ENCODE measurements at places on chromosomes 7 and 10.

DNA sequence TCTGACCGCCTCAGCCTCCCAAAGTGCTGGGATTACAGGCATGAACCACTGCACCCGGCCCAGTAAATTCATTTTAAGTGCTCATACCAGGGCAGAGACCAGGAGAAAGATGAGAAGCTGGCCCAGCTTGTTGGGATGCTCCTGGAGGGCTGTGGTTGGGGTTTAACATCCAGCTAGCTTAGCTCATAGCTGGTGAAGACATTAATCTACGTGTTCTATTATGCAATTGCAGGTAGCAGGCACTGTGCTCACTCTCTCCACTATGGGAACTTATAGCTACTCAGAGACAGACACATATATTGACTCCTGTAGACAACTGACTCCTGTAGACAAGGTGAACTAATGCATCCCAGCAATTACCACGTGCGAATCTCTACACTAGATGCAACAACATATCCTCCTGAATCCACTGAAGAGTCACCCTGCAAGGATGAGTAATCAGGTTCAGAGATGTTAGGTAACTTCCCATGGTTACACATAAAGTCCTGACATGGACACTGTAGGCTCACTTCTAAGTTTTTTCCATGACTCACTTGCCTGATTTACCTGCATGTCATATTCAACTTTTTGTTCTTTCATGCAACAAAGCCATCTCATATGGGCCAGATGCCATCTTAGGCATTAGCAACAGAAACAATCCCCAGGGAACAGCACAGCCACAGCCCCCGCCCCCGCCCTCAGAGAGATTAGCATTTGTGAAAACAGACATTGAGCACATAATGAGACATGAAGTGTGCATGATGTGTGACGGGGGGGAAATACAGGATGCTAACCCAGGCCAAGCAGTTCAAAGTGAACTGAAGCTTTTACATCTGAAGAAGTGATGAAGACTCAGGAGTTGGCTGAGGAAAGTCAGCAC is 37.2 kb downstream of the ERLIN1 start:
- peak; percentile 6 for DNase-seq

DNA sequence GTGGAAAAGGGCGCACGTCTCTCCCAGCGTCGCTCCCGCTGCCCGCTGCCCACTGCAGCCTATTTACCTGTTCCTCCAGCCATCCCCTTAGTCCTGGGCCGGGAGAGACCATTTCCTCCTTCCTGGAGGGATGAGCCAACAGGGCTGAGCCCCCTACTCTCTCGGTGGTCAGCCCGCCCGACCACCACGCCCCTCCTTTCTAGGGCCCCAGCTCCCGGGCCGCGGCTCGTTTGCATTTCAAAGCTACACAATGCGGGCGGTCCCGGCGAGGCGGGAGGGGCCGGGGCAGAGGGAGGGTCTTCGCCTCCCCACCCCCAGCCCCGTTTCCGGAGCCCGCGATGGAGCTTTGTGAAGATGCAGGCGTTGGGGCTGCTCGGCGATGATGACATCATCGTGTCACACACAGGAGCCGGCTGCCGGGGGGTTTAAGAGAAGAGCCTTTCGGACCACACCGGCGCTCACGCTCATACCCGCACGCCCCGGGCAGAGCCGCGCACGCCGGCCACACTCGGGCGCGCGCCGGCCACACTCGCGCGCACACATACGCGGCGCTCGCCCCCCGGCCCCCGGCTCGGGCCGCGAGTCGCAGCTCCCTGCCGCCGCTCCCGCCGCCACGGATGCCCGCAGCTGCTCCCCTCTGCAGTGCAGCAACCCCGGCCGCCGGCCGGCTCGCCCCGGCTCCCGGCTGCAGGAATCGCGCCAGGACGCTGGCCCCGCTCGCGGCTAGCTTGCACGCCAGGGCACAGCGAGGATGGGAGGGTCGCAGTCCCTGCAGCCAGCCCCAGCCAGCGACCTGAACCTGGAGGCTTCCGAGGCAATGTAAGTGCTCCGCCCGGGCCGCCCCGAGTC is 107.7 kb upstream of the BTBD16 start:
- no peak for DNase-seq

GRCh38 chr7:98841179-98841997 is 28.4 kb downstream of the TMEM130 start:
- peak; percentile 32 for DNase-seq

GRCh38 chr7:12570168-12570533 is 369 bp upstream of the SCIN start:
- DNase-seq: no peak

GRCh38 chr10:682931-683447 is 6.5 kb downstream of the DIP2C start:
- no peak for DNase-seq

- DNase-seq: no peak
These were observed 200.1 kb downstream of the SDHAF3 start for GRCh38 chr7:97317575-97317974.

- DNase-seq: no peak
These were observed 375.5 kb downstream of the SEMA3D start for GRCh38 chr7:84811362-84811761.

Data from activated naive CD8-positive, alpha-beta T cell treated with anti-CD3 and anti-CD28 coated beads, Interleukin-2, amount 50 U/mL, for 16 hours (primary cell).